Stimulated activated CD4-positive, alpha-beta T cell treated with anti-CD3 and anti-CD28 coated beads, TNF-alpha, amount 100 ng/mL, for 24 hours (primary cell): ENCODE measurements at places on chromosomes 12 and 14.

DNA sequence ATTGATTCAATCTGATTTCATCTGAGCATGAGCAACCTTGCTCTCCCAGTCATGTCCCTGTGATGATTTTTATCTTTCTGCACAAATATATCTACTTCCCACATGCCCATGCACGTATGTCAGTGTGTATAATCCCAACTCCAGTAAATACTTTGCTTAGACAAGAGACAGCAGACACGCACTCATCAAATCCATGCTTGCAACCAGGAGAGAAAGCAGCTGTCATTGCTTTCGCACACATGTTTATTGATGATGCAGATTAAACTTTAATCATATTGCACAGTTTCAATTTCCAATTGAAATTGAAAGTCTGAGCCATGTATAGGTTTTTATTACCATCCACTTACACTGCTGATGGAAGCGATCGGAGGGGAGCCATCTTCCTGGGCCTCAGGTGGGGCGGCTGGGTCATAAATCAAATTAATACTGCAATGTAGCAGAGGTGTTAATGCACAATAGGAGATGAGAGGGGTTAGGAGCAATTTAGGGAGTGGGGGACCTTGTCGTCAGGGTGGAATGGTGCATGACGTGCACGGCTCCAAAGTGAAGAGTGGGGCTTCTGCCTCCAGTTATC is 68.6 kb upstream of the SRRM4 start:
- DNase-seq: no peak

DNA sequence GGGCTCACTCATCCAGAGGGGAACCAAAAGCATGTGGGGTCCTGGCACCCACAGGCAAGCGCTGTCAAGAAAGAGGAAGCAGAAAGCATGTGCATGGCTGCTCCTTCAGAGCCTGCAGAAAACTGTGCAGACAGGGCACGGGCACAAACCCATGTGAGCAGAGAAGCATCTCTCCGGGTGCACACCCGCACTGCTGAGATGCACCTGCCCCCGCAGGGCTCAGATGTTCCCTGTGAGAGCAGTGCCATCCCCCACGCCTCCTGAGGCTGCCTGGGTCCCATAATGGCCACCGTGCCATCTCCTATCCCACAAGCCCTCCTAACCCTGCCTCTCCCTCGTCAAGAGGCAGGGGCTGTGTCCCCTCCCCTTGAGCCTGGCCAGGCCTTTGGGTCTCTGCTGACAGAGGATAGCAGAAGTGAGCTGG is 32.3 kb upstream of the INF2 start:
- no peak for DNase-seq

- DNase-seq: no peak
Observed at GRCh38 chr12:62542814-62543213, 76.2 kb downstream of the MON2 start.

DNA sequence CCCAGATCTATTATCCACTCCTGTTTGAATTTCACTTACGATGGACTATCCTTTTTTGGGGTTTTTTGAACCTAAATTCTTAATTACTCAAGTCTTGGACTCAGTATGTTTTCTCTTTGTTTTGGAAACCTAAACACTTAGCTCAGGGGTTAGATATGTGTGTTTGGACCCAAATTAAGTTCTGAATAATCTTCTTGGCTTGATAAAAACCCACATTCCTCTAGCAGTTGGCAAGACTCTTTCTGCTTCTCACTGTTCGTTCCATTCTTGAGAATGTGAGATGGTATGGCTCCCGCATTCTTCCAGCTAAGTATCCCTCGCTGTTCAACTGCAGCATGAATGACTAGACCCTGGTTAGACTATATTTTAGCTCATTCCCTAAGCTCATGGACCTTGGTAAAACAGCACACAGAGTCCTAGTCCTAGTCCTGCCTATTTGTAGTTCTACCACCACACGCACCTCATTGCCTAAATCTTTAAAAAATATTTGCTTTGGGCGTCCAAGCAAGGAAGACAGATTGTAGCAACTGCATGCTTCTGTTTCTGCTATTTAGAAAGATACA is 860.0 kb downstream of the RPS29 start:
- DNase-seq: no peak
